ENCODE measurements at places on chromosomes 6 and 20.

DNA sequence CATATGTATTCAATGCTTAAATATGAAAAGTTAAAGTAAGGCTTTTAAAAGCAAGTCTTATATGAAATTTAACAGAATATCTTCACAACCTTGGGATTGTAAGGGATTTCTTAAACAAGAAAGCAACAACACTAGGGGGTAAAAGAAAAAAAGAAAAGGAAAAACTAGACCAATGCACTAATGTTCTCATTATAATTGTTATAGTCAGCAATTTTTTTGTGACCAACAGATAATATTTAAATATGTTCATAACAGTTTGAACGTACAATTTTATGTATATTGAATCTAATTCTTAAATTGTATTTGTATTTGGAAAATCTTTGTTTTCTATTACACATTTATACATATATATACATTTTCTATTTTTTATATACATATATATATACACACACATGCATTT is 1397.8 kb upstream of the ADGRB3 start:
- no peaks in the 10 kb centered on the region for H3K36me3 ChIP-seq
- H3K4me1 ChIP-seq: no peaks in the 10 kb centered on the region
- DNase-seq: no peak
- no peak overlapping the region for H3K27ac ChIP-seq
- H3K27me3 ChIP-seq: no peaks in the 10 kb centered on the region

- H3K27ac ChIP-seq: no peak overlapping the region
- no peak for DNase-seq
- peaks cover 8% of the 10 kb centered on the region for H3K4me1 ChIP-seq
- no peak overlapping the region for H3K4me3 ChIP-seq
Measured at GRCh38 chr6:41379306-41379705, 43.9 kb downstream of the NCR2 start.

GRCh38 chr6:137402143-137402680 is 92.0 kb downstream of the OLIG3 start:
- no peak overlapping the region for H3K4me3 ChIP-seq
- H3K27ac ChIP-seq: no peak overlapping the region
- H3K4me1 ChIP-seq: peaks cover 11% of the 10 kb centered on the region
- DNase-seq: no peak
- no peaks in the 10 kb centered on the region for H3K27me3 ChIP-seq

GRCh38 chr6:12555267-12555666 is 161.3 kb upstream of the PHACTR1 start:
- H3K4me3 ChIP-seq: no peak overlapping the region
- no peaks in the 10 kb centered on the region for H3K4me1 ChIP-seq
- DNase-seq: no peak
- H3K27me3 ChIP-seq: peaks cover 5% of the 10 kb centered on the region
- H3K27ac ChIP-seq: no peak overlapping the region

GRCh38 chr6:157946053-157946617 is 35.5 kb upstream of the SYNJ2 start:
- peaks cover 59% of the 10 kb centered on the region for H3K36me3 ChIP-seq
- peak overlapping the region; percentile 62 for H3K27ac ChIP-seq
- no peaks in the 10 kb centered on the region for H3K27me3 ChIP-seq

DNA sequence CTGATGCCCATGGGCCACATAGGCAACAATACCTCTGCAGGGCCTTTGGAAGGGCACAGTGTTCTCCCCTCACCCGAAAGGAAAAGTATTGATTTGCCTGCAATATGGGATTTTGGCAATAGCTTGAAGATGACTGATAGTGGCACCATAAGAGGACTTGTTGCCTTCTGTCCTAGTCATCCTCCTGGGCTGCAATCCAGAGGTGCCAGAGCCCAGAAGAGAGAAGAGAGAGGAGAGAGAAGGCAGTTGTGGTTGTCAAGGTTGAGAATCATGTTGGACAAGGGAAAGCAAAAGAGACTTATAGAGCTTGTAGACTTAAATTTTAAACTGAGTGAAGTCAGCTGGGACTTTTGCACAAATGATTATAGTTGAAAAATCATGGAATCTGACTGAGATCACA is 14.6 kb downstream of the HDGFL1 start:
- no peak overlapping the region for H3K4me3 ChIP-seq
- no peaks in the 10 kb centered on the region for H3K27me3 ChIP-seq
- no peaks in the 10 kb centered on the region for H3K4me1 ChIP-seq

DNA sequence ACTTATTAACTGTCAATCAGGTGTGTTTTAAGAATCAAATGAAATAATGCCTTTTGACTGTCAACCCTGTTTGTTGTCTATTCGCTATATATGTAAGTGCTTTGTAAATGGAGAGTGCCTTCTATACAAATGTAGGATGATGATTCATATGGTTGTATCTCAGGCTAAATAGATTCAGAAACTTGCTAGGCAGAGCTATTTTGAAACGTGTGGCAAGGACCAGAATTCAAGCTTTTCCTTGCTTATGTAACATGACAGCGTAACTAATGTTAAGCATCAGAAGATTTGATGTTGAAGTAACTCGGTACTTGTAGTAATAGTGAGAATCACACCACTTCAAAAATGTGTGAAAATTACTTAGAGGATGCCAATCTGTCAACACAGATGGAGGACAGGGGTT is 3.4 kb downstream of the OGFRL1 start:
- H3K36me3 ChIP-seq: peaks cover 6% of the 10 kb centered on the region
- no peak overlapping the region for H3K4me3 ChIP-seq
- H3K27ac ChIP-seq: no peak overlapping the region
- peaks cover 34% of the 10 kb centered on the region for H3K4me1 ChIP-seq
- no peaks in the 10 kb centered on the region for H3K27me3 ChIP-seq
- DNase-seq: no peak

DNA sequence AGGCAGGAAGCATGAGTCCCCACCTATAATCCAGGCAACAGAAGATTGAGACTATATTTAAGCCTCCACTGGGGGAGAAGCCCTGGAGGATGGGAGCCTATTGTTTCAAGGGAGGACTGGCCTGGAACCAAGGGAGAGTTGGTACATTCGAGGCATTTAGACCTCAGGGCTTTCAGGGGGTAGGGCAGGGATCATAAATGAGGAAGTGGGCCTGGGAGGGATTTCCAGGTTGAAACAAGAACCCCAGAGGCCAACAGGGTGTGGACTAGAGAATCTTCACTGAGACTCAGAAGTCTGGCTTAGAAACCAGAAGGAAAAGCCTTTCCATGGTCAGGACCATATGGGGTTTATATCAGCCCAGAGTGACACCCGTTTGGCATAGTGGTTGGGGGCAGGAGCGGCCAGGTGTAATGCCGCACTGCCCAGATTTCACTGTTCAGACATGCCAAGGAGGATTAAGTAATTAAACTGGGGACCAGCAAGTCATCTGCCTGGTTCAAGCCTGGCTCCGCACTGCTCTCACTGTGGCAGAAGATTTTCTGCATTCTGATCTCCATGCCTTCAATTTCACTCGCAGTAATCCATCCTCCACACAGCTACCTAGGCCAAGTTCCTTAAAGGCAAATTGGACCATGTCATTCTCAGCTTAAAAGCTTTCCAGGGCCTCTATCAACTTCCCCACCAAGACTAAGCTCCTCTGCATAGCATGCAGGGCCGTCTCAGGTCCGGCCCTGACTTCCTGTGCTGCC is 17.8 kb downstream of the LRFN2 start:
- H3K4me3 ChIP-seq: no peak overlapping the region
- H3K27ac ChIP-seq: no peak overlapping the region
- H3K4me1 ChIP-seq: no peaks in the 10 kb centered on the region
- no peaks in the 10 kb centered on the region for H3K27me3 ChIP-seq
- H3K36me3 ChIP-seq: no peaks in the 10 kb centered on the region
- DNase-seq: no peak

DNA sequence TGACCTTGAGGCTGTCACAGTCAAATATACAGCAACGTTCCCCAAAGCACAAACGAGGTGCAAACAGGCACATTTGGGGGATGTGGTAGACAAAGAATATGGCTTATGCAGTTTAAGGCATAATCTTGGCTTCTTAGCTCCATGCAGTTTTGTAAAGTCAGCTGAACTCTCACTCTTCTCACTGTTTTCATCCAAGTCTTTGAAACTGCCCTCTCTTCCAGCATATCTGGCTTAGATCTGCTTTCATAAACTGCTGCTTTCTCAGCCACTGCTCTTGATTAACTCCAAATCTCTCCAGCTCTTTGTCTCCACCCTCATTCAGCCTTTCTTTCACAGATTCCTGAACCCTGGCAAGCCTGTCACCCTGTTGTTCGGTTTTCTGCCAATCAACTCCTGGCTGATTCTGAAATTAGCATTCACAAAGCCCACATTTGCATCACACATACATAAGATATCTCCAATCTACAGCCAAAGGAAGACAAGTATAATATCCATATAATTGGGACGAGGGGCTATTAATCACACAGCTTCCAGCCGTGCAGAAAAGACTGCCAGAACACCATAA is 301.1 kb upstream of the RNF217 start:
- H3K27ac ChIP-seq: no peak overlapping the region
- no peak for DNase-seq
- no peaks in the 10 kb centered on the region for H3K4me1 ChIP-seq
- H3K36me3 ChIP-seq: no peaks in the 10 kb centered on the region

GRCh38 chr6:72916298-72916697 is 294.4 kb downstream of the KCNQ5 start:
- H3K27ac ChIP-seq: no peak overlapping the region
- no peaks in the 10 kb centered on the region for H3K27me3 ChIP-seq
- no peak for DNase-seq
- no peak overlapping the region for H3K4me3 ChIP-seq

DNA sequence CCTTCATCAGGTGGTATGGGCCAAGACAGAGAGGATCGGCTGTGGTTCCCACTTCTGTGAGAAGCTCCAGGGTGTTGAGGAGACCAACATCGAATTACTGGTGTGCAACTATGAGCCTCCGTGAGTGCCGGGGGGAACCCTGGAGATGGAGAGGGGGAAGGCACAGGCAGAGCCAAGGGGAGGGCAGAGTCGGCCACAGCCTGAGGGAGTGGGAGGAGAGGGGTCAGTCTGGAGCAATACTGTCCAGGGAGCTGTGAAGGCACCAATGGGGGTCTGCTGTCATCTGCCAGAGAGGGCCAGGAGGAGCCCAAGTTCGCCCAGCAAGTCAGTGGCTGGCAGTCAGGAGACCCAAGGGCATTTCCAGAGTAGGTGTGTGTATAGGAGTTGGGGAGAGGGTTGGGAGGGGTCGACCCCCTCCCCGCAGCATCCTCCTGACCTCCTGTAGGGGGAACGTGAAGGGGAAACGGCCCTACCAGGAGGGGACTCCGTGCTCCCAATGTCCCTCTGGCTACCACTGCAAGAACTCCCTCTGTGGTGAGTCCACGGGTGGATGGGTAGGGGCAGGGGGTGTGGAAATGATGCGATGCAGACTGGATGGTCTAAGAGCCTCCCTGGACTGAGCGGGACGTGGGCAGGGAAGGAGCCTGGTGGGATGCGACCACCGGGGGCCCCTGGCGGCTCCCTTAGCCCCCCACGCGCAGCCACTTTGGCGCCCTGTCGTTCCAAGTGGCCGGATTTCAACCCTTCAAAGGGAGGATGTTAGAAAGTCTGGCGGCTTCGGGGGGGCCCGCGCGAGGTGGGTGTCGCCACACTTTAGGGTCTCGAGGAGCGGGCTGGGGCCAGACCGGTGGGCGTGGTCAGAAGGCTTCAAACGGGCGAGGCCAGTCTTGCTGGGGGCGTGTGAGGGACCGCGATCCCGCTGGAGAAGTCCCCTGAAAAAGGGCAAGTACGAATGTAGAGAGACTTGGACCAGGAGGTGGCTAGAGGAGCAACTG is 7.2 kb downstream of the PI16 start:
- H3K36me3 ChIP-seq: no peaks in the 10 kb centered on the region
- H3K27ac ChIP-seq: no peak overlapping the region
- DNase-seq: no peak
- no peak overlapping the region for H3K4me3 ChIP-seq

DNA sequence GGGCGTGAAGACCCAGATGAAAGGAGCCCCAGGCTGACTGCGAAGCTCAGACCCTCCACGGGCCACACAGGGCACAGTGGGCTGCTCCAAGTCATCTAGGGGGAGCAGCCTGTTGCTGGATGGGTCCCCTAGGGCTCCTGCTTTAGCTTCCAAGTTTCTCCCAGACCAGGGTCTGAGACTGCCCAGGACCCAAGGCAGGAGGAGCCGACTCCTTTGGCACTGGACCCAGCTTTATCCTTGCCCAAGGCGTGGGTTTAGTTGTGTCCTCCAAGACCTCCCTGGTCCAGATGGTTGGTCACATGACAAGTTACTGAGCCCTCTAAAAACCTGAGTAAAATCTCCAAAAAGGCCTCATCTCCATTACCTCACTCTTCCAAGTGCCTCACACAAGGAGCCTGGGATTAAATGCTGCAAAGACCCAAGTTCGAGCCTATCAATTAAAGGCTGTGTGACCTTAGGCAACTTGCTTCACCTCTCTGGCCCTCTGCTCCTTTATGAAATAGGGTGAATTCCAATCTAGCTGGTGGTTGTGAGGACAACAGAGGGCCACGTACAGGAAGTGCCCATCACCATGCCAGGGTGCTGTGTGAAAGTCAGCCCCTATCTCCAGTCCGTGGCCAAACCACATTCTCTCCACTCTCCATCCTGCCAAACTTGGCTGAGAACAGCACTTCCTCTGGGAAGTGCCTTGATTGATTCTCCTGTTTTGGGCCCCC is 2.5 kb downstream of the NECAB3 start:
- H3K27ac ChIP-seq: no peak overlapping the region
- H3K4me3 ChIP-seq: no peak overlapping the region
- H3K4me1 ChIP-seq: peaks cover 22% of the 10 kb centered on the region
- H3K36me3 ChIP-seq: peaks cover 15% of the 10 kb centered on the region

DNA sequence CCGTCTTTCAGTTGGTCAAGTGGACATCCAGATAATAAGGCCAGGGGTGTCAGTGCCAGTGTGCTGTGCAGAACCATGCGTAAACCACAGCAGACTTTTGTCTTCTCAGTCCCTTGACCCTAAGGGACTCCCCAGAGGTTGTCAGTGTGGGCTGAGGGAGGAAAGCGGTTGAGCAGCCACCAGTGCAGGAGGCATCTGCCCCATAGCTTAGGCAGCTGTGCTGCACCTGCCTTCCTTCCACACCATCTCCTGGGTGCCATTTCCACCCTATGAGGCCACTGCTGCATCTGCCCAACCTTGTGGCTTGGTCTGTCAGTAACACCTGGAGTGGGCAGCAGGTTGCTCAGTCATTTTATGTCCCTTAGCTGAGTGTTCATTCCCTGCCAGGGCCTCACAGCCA is 26.0 kb downstream of the PRPF6 start:
- no peak overlapping the region for H3K4me3 ChIP-seq
- H3K4me1 ChIP-seq: peaks cover 14% of the 10 kb centered on the region
- H3K27ac ChIP-seq: no peak overlapping the region
- H3K27me3 ChIP-seq: no peaks in the 10 kb centered on the region

DNA sequence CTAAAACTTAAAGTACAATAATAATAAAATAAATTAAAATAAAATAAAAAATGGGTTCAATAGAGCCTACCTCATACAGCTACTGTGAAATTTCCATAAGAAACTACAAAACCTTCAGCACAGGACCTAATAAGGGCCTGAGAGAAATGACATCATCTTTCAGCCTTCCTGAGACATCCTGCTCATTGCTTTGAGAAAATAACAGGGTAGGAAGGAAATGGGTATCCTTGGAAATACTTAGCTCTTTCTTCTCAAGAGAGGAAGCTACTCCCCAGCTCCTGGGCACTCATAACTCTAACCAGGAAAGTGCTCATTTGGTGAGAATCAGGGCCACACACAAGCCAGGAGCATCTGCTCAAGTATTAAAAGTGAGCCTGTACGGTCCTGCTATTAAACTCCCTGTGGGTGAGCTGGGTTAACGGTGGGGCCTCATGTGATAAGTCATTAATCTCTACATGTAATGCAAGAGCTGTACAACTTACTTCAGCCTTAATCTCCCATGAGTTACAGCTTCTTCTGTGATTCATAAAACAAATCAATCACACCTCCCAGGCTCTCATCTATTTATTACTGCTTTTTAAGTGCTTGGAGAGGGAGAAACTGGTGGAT is 141.4 kb downstream of the MAFB start:
- DNase-seq: no peak
- H3K4me3 ChIP-seq: no peak overlapping the region
- H3K27ac ChIP-seq: no peak overlapping the region
- no peaks in the 10 kb centered on the region for H3K36me3 ChIP-seq
